ENCODE measurements at places on chromosomes 4 and X.

- no peak for DNase-seq
Measured at GRCh38 chr4:41363384-41363981, 106.8 kb downstream of the UCHL1 start.

DNA sequence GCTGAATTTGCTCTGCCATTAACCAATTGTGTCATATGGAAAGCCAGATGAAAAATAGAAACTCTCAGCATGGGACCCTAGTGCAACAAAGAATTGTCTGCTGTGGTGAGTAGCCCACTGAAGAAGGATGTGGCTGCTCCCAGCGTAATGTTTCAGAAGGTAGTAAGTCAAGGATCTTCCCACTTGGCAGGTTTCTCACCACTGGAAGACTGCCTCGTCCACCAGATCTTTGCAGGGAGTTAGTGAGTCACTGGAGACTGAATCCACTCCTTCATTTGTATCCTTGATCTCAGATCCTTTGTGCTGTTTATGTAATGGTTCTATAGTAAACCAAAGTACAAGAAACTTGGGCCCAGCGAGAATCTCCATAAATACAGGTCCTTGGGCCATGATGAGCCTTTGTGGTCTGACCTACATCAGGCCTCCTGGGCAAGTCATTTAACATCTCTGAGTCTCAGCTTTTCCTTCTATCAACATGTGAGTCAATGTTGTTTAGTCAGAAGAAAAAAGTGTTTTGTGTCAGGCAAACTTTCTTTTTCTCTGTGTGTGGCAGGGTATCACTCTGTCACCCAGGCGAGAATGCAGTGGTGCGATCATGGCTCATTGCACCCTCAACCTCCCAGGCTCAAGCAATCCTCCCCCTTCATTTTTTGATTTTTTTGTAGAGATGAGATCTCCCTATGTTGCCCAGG lies 78.0 kb upstream of the CCDC160 start:
- no peak for DNase-seq

DNA sequence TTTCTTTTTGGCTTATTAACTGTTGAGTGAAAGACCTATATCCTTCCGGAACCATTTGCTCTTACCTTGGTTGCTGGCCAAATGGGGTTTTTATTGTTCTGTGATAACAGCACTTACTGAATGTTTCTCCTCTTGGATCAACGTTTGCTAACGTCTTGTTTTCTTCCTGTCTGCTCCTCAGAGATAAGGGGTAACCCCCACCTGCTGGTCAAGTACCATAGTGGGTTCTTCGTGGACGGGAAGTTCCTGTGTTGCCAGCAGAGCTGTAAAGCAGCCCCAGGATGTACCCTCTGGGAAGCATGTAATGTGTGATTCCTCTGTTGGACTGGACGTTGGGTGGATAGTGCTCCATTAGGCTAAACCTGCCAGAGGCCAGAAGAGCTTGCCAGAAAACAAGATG lies 15.3 kb downstream of the BMX start:
- DNase-seq: no peak

DNA sequence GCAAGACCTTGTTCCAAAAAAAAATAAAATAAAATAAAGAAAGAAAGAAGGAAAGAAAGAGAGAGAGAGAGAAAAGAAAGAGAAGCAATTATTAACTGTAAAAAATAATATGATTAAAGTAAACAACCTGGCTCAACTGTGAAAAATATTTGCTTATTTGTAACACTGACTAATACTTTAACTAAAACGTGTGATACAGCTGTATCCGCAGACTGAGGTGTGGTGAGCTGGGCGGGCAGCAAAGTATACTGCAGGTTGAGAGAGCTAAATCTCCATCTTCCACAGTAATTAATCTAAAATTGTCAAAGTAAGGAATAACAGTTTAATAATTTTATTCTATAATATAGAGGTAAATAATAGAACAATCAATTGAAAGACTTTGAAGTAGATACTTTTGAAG lies 145.5 kb upstream of the FAM241A start:
- DNase-seq: no peak

GRCh38 chr4:101604976-101605375 lies 185.6 kb upstream of the BANK1 start:
- no peak for DNase-seq

GRCh38 chr4:37837446-37837845 lies 11.0 kb downstream of the PGM2 start:
- no peak for DNase-seq

DNA sequence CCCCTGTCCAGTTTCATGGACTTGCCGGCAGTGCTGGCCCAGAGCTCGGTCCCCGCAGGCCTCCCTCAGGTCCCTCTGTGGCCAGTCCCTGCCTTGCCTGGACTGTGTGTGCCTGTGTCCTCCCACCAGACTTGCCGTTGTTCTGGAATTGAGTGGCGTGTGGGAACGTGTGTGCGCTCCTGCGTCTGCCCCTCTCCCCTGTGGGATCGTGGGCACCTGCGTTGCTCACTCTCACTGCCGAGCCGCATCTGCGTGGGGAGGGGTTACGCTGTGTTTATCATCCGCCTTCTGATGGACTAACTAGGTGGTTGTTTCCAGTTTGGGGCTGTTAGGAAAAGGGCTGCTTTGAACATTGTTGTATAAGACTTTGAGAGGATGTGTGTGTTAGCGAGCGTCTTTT lies 21.2 kb downstream of the PCGF3 start:
- no peak for DNase-seq

DNA sequence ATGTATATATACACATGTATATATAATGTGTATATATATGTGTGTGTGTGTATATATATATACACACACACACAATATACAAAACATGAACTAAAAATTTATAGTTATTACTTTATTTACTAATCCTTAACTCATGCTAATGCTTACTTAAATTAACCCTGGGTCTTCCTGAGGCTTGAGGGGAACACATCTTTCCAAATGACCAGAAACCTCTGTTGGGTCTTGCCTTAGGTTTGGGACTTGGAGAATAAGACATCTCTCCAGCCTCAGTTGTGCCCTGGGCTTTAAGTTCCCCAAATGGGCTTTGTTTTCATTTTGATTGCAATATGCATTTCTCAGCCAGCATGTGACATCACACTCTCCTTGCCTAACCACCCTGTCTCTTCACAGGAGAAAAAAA lies 7.7 kb downstream of the GEMIN8 start:
- no peak for DNase-seq

DNA sequence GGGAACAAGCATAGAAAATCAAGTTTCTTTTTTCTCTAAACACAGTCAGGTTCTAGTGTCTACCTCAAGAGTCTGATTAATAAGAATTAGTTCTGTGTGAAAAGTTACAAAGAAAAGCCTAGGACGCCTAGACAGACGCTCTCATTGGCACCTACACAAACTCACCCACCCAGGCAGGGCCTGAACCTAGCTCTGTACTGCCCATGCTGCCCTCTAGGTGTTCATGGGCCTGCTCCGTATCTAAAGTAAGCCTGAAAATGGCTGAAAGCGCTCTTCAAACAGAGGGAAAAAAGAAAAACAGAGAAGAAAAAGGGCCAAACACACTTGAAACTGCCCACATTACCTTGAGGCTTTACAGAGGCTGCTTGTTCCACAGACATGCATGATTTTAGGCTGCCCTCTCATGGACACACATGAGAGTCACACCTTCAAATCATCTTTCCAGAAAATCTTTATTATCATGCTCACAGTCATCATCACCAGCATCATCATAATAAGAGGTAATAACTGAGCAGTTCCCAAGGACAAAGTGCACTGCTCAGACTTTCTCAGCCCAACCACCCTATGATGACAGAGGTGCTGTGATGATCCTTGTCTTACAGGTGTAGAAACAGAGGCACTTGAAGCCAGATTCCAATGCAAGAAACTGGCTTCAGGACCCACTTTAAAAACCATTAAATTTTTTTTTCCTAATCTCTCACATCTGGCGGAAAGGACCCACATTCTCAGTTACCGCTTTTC lies 49.6 kb downstream of the MAP7D2 start:
- DNase-seq: no peak

DNA sequence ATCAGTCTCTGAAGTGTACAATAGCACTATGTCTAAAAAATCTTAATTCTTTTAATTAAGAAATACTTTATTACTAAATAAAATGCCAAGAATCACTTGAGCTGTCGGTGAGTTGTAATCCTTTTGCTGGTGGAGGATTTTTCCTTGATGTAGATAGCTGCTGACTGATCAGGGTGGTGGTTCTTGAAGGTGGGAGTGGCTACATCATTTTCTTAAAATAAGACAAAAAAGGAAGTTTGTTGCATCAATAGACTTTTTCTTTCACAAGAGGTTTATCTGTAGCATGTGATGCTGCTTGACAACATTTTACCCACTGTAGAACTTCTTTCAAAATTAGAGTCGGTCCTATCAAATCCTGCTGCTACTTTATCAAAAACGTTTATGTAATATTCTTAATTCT lies 68.8 kb upstream of the ZC4H2 start:
- DNase-seq: no peak
